G401 (cell line): ENCODE measurements at places on chromosomes 3 and 15.

- no peak for DNase-seq
Observed at GRCh38 chr3:169563775-169564059, 99.8 kb downstream of the MECOM start.

- DNase-seq, result no peak
Observed at GRCh38 chr3:11948331-11948730, 55.9 kb upstream of the SYN2 start.

DNA sequence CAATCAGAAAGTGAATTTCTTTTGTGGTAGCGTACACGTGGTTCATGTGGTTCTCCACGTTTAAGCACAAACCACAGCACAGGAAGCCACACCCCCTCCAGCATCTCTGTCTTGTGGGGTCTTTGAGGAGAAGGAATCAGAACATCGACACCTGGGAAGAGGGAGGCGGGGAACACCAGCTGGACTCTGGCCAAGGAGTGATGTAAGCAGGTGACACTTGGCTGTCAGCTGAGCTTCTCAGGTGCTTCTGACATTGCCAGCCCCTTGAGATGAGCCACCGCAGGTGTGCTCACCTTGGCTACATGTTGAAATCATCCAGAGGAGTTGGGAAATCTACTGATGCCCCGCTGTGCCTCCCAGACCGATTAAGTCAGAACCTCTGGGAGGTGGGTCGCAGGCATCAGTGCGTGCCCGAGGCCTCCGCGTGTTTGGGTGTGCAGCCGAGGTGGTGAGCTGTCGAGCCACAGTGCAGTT lies 85.0 kb downstream of the FAM81A start:
- no peak for DNase-seq

- DNase-seq, result no peak
Observed at GRCh38 chr3:189188466-189188865, 16.7 kb downstream of the TPRG1 start.

GRCh38 chr3:73623346-73623745 lies 1.4 kb downstream of the PDZRN3 start:
- no peak for DNase-seq

GRCh38 chr15:88982304-88982945 lies 69.2 kb upstream of the MFGE8 start:
- DNase-seq, result peak; percentile 1

DNA sequence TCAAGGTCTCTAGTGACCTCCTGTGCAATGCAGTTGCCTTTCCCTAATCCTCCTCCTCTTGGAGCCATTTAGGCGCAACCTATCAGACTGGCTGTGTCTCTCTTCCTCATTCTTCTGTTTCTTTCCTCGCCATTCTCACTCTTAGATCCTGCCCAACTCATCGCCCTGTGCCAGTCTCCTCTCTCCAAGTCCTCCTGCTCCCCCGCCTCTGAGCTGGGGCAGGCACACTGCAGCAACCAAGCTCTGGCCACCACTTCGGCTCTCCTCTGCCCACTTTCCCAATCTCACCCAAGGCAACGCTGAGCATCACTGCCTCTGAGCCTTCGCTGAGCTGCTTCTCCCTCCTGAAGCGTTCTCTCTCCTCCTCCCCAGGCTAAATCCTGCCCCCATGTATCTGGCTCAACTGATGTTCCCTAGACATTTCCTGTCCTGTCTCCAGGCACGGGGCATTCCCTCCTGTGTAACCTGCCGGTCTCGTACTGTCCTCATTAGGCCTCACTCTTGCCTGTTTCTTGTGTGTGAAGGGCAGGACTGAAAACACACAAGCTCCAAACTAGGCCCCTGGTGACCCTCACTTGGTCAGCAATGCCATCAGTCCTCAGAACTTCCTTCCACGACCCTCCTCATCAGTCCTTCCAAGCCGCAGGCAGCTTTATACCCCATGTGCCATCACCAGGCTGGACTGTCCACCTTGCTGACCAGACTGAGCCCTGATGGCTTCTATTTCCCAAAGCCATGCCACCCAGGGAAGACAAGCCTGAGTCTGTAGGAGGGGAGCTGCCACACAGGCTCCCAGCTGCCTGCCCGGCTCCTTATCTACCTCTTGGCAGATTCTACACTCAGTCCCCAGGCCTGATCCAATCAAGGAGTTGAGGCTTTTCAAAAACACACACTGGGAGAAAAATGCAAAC lies 85.6 kb downstream of the SEC22A start:
- DNase-seq, result no peak

DNA sequence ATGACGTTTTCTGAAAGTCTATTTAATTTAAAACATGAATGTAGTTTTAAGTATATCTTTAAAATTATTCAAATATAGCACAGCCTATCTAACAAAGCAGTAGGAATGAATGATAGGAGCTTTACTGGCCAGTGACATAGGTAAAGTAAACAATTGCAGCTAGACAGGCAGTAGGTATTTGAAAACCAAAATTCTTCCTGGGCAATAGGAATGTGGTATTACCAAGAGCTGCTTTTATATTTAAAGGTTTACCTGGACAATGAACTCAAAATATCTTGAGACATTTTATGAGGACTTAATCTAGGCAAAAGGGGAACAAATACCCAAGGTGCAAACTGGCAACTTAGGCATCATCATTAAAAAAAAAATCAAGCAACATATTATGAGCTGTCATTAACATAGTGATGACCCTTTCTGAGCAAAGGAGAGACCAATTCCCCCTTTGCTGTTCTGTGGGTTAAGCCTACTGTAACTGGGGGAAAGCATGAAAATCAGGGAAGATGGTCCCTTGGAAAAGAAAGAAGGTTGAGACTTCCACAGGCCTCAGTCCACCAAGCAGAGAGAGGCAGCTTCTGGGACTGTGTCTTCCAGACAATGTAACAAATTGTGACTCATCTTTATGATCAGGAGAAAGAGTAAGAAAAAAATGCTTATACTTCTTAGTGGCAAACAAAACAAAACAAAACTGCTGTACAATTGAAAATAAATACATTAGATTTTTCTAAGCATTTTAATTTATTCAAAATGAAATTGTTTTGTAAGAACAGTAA lies 12.9 kb downstream of the ISL2 start:
- DNase-seq, result no peak

- no peak for DNase-seq
Observed at GRCh38 chr15:52661909-52662308, 17.3 kb downstream of the ATOSA start.

GRCh38 chr15:85302271-85302670 lies 78.1 kb upstream of the AKAP13 start:
- no peak for DNase-seq

DNA sequence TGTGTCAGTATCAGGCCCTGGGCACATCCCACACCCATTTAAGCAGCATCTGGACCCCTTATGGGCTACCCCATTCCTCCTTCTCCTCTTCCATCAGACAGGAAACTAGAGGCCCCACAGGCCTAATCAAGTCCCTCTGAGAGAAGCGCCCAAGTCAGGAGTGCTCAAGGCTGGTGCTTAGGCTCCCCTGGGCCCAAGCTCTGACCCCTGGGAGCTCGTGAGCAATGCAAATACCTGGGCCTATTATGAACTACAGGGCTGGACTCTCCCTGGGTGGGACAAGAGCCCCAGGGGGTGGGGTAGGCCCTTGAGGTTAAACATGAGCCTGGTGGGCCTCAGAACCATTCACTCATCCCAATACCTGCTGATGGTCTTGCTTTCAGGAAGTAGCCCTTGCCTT lies 57.4 kb downstream of the SEMA3G start:
- DNase-seq, result no peak

DNA sequence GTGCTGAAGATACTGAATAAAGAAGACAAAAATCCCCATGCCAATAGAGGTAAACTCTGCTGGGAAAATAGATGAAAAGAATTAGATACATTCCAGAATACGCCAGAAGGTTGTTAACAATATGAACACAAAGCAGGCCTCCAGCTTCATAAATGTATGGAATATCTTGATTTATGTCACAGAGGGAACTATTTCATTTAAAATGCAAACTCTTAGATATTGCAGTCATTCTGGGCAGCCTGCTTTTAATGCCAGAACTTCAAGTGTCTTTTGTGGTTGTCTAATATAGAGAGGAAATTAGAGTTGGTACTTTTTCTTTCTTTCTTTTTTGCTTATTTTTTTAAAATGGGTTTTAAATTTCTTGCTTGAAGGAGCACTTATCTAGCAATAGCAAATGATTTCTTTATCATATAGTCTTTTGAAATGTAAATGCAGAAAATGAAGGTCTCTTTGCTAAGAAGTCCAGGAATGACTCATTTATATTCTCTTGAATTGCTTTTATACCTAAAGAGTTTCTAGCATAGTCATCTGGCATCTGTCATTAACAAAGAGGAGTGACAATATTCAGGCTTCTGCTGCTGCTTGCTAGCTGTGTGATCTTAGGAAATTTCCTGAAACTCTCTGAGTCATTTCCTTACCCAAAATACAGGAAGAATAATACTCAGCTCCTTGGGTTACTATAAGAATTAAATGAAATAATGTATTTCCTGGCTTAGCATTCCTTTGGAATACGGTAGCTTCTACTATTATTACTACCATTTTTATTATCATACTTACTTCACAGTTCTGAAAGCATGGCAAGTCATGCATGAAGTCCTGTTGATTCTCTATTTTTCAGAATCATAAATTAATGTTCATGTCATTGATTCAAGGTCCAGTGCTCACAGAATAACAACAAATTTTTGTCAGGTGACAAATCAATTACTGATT lies 527.6 kb downstream of the DIPK2A start:
- no peak for DNase-seq

DNA sequence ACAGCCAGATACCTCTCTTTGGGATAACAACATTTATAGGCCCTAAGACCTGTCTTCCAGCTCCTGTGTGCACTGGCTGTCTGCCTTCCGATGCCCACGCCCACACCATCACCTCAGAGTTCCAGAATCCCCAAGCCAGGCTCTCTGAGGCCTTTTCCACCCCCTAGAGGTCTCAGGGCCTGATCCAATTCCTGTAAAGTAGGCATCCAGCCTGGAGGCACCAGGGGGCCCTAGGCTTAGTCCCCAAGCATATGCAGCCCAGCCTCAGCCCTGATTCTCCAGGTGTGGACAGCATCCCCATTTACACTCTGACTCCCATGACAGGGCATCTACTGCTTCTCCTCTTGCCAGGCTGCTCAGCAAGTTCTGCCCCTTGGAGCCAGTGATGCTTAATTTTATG lies 72.7 kb upstream of the CORO2B start:
- DNase-seq, result no peak

- DNase-seq, result no peak
Observed at GRCh38 chr3:90011131-90011530, 903.7 kb downstream of the EPHA3 start.

DNA sequence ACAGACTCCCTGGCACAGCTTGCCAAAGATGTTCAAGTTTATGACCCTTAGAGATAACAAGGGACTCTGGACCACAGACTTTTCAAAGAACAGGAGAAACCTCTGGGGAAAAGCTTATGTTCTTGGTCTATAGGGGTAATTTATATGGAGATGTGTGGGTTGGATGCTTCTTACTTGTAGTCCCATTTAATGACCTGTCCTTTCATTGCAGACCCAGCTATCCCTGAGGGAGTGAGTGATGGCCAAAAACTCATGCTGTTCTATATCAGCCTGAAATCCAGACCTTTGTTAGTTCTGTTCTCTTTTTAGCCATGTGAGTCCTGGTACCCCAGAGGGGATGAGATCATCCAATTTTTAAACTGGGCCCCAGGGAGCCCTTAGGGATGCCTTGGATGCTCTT lies 43.7 kb upstream of the MRPL3 start:
- no peak for DNase-seq

GRCh38 chr3:172262991-172263608 lies 185.2 kb downstream of the GHSR start:
- no peak for DNase-seq

- no peak for DNase-seq
Observed at GRCh38 chr3:170982733-170983132, 43.8 kb downstream of the SLC2A2 start.

GRCh38 chr3:111695636-111696117 lies 100.5 kb upstream of the ZBED2 start:
- DNase-seq, result no peak

DNA sequence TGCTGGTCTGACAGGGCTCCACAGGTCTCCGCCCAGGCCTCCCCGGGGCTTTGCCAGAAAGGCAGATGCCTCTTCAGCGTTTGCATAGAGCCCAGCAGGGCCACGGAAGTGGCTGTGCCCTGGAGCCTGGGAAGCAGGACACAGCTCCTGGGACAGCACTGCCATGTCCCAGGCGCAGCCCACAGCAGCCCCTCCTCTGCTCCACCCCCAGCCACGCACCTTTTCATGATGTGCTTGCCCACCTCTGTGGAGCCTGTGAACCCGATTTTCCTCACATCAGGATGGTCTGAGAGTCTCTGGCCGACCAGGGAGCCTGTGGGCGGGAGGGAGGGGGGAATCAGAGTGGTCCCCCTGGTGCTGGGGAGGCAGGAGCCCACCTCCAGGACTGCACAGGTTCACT lies 33.9 kb upstream of the SLC41A3 start:
- no peak for DNase-seq

GRCh38 chr3:63051920-63052319 lies 176.7 kb upstream of the CADPS start:
- DNase-seq, result no peak
